ENCODE measurements at places on chromosomes 7 and 10. TPM values are rescaled to one million over a fixed set of nuclear protein-coding genes. Genes with fewer than 3 reads are reported as not detected.

The TNS3 gene
- not detected for polyA plus RNA-seq

GRCh38 chr7:157682064-157682945 is 345.5 kb downstream of the DNAJB6 start:
- no peaks in the 10 kb centered on the region for H3K4me1 ChIP-seq
- H3K27ac ChIP-seq: no peak overlapping the region
- peaks cover 25% of the 10 kb centered on the region for H3K27me3 ChIP-seq
- H3K36me3 ChIP-seq: no peaks in the 10 kb centered on the region

DNA sequence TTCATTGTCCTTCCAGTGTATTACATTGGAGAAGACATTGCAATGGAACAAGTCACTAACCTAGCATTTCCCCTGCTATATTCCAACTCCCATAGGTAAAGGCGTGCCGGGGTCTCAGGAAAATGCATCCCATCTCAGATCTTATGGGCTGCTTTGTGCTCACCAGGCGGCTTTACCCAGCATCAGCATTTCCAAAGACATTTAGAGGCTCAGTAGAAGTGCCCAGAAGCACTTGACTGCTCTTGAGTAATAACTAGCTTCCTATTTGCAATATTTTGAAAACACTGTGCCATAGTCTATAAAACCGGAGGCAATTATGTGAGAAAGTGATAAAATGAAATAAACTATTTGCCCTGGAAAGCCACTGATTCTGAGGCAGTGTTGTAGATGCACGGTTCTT is 415.0 kb upstream of the NPVF start:
- H3K4me1 ChIP-seq: no peaks in the 10 kb centered on the region
- DNase-seq: no peak
- H3K27me3 ChIP-seq: no peaks in the 10 kb centered on the region
- no peaks in the 10 kb centered on the region for H3K36me3 ChIP-seq
- H3K27ac ChIP-seq: no peak overlapping the region

The CNNM1 gene
- polyA plus RNA-seq: not detected

The TEX36 gene
- not detected for polyA plus RNA-seq

GRCh38 chr7:155490697-155491628 is 33.0 kb downstream of the EN2 start:
- H3K27ac ChIP-seq: peak overlapping the region; percentile 91
- peak overlapping the region; percentile 91 for H3K4me3 ChIP-seq
- DNase-seq: peak; percentile 51
- peaks cover 24% of the 10 kb centered on the region for H3K4me1 ChIP-seq

GRCh38 chr7:95276114-95276513 is 48.2 kb downstream of the PON1 start:
- H3K4me3 ChIP-seq: no peak overlapping the region
- H3K27me3 ChIP-seq: no peaks in the 10 kb centered on the region
- no peaks in the 10 kb centered on the region for H3K4me1 ChIP-seq
- H3K27ac ChIP-seq: no peak overlapping the region
- DNase-seq: no peak

DNA sequence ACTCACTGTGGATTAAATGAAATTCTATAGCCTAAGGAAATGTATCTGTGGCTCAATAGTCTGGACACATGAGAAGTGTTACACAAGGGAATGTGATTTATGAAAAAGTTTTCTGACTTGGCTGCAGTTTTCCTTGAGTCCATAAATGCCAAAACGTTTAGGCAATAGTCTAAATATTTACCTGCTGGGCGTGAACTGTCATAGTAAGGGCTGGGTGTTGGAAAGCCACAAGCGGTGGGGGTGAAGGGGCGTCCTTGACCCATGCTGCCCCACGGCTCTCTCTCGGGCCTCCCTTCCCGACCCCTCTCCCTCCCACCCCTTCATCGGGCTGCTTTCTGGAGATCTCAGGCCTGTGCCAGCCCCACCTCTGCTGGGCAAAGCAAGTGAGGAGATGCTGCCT is 223.7 kb downstream of the BUB3 start:
- no peak for DNase-seq
- no peak overlapping the region for H3K27ac ChIP-seq
- peaks cover 2% of the 10 kb centered on the region for H3K27me3 ChIP-seq

The DPP6 gene
- not detected for polyA plus RNA-seq

DNA sequence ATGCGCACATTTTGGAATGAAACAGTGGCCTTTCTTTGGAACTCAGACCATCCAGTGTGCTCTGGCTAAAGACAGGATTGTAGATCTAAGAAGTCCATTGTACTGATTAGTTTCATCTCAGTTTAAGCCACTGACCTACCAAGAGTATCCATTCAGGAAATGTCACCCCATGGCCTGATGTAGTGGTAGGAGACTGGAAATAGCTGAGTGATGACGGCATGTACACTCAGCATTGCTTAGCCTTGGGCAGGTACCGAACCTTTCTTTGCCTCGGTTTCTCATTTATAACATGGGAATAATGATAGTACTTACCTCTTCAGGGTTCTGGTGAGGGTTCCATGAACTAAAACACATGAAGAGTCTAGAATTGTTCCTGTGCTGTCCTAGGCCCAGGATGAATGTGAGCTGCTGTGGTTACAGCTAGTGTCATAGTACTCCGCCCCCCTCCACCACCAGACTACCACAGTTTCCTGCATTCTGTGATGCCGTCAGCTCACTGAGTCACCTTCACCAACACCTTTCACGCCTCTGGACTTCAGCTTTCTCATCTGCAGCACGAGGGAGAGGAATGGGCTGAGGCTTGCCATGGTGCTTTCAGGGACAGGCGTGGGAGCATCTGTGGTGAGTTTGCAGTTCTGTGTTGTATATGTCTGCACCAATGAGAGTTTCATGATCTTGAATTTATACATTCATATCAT is 484.0 kb upstream of the GALNT17 start:
- peaks cover 7% of the 10 kb centered on the region for H3K36me3 ChIP-seq
- peaks cover 17% of the 10 kb centered on the region for H3K27me3 ChIP-seq
- H3K4me1 ChIP-seq: peaks cover 52% of the 10 kb centered on the region
- peak; percentile 97 for DNase-seq

The LRIT1 gene
- polyA plus RNA-seq: not detected

The HACD1 gene
- 5.3 TPM for polyA plus RNA-seq

DNA sequence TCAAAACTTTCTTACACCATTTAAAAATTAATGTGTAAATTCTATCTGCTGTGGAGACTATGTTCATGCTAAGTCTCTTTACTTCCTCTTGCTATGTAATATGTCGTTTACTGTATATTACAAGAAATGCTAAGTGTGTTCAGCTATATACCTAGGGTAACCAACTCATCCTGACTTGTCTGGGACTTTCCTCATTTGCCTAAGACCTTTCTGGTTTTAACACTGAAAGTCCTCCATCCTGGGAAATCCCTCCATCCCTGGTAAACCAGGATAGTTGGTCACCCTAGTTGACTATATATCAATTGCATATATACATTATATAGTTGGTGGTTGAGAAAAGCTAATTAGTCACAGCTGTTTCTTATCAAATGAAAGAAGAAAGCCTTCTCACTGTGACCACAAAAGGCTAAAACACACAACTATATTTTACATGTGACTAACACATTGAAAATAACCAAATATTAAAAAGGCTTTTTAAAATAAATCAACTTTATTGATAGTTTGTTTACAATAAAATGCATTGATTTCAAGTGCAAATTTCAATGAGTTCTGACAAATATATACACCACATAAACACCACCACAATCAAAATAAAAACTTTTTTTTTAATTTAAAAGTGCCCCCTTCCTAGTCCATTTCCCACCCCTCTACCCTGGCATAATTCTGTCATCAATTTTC is 167.7 kb upstream of the INHBA start:
- no peaks in the 10 kb centered on the region for H3K27me3 ChIP-seq
- H3K36me3 ChIP-seq: no peaks in the 10 kb centered on the region
- H3K27ac ChIP-seq: no peak overlapping the region
- DNase-seq: no peak

The PCGF5 gene
- polyA plus RNA-seq: 53.5 TPM

The CYP3A7 gene
- polyA plus RNA-seq: not detected

DNA sequence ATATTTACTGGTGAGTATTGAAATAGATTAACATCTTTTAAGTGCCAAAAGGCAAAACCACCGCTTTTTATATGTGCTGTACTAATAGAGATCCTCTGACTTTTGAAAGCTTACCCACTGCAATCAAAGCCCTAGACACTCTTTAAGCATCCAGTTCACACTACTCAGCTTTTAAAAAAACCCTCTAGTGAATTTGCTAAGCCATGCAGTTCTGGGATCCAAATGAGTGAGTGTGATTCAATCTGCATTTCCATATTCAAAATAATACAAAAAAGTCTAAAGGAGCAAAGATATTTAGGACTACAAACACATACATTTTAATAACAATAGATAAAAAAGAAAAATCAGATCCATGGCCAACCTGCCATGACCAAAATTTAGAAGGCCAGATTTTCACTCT is 288.2 kb downstream of the MAGI2 start:
- H3K27ac ChIP-seq: no peak overlapping the region
- no peaks in the 10 kb centered on the region for H3K4me1 ChIP-seq
- no peak for DNase-seq
- no peaks in the 10 kb centered on the region for H3K36me3 ChIP-seq
- peaks cover 2% of the 10 kb centered on the region for H3K27me3 ChIP-seq

The BAMBI gene
- polyA plus RNA-seq: 0.23 TPM

DNA sequence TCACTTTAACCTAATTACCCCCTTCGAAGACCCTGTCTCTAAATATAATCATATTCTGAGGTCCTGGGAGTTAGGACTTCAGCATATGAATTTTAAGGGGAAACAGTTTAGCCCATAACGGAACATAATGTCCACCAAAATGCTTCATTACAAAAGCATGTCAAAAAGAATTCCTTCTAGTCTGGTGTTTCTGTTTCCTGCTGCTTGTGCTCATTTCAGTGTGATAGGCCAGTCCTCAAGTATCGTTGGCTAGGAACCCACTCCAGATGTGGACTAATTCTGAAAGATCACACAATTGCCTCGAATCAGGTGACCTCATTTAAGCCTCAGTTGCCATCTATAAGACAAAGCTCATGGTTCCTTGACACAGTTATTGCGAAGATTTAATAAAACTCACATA is 29.6 kb downstream of the INPP5F start:
- peaks cover 4% of the 10 kb centered on the region for H3K36me3 ChIP-seq
- no peak overlapping the region for H3K4me3 ChIP-seq
- no peak overlapping the region for H3K27ac ChIP-seq
- H3K4me1 ChIP-seq: peaks cover 8% of the 10 kb centered on the region
- H3K27me3 ChIP-seq: no peaks in the 10 kb centered on the region

DNA sequence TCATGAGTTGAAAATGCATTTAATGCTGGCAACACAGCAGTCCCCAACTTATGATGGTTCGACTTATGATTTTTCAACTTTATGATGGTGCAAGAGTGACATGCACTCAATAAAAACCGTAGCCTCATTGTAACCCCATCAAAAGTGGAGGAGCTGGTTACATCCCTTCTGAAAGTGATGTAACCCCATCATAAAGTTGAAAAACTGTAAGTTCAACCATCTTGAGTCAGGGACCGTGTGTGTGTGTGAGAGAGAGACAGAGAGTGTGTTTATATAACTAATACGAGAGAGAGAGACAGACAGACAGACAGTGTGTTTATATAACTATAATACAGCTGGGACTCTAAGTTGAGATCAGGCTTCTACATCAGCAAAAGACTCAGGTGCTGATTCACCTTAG is 21.0 kb downstream of the ANXA11 start:
- no peaks in the 10 kb centered on the region for H3K36me3 ChIP-seq
- H3K27me3 ChIP-seq: no peaks in the 10 kb centered on the region
- H3K4me1 ChIP-seq: peaks cover 100% of the 10 kb centered on the region

The AFAP1L2 gene
- polyA plus RNA-seq: 2.0 TPM

The MRC1 gene
- not detected for polyA plus RNA-seq

GRCh38 chr7:84123965-84124547 is 70.5 kb downstream of the SEMA3A start:
- no peaks in the 10 kb centered on the region for H3K36me3 ChIP-seq
- H3K4me3 ChIP-seq: no peak overlapping the region
- H3K27ac ChIP-seq: no peak overlapping the region
- no peak for DNase-seq
- no peaks in the 10 kb centered on the region for H3K4me1 ChIP-seq
- peaks cover 2% of the 10 kb centered on the region for H3K27me3 ChIP-seq

DNA sequence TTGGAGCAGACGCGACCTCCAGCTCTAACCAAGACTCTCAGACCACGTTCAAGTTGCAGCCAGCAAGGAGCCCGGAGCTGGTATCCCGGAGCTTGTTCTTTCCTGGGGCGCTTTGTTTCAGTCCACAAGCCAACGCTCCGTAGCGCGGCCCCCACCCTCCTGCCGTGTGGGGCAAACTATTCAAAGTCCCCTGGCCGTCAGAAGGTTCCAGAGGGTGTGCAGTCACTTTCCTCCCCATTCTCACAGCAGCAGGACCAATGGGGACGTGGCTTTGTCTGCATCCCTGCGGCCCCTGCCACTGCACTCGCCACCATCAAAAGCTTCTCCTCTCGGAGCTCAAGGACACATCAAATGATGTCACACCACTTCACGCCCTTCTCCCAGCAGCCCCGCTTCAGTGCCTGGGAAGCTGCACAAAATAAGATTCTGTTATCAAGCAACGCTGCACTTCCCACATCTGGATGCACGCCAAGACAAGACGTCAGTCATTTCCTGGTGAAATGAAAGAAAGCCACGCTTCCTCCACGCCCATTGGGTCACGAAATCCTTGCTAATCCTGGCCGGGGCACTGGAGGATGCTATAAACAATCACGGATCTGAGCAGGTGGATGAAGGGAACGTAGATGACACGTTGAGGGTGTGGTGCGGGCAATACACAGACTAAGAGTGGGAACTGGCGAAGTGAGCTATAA is 348.2 kb downstream of the PTPRN2 start:
- H3K27me3 ChIP-seq: peaks cover 2% of the 10 kb centered on the region
- no peaks in the 10 kb centered on the region for H3K36me3 ChIP-seq

The TNPO3 gene
- polyA plus RNA-seq: 41.9 TPM

The NPFFR1 gene
- polyA plus RNA-seq: not detected

DNA sequence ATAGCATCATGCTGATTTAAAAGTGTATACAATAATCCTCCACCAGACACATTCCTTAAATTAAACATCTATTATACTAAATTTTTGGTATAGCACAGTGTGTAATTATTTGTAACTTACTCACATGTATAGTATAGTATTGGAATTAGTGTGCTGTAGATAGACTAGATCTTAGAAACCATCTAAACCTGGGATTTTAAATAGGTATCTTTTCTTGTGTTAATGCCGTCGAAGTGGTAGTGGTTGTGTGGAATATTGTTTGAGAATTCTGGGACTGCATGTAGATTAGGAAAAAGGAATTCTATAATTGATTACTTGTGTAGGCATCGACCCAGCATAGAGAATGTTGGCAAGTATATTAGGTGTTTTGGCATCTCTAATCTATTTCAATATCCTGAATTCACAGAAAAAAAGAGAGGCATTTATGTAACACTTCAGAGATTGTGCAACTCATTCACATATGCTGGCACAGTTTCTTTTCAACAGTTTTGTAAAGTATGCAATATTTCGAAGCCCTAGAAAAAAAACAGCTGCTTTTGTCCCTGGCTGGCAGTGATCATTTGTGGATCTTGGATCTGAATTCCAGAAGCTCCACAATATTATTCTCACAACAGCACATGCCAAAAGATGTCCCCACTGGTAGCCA is 145.5 kb upstream of the AGR3 start:
- peaks cover 58% of the 10 kb centered on the region for H3K4me1 ChIP-seq
- no peak overlapping the region for H3K4me3 ChIP-seq
- no peak for DNase-seq

GRCh38 chr10:86878983-86879713 is 78.3 kb downstream of the MMRN2 start:
- H3K36me3 ChIP-seq: peaks cover 3% of the 10 kb centered on the region
- DNase-seq: peak; percentile 46

- peaks cover 13% of the 10 kb centered on the region for H3K36me3 ChIP-seq
- H3K4me3 ChIP-seq: no peak overlapping the region
- no peak overlapping the region for H3K27ac ChIP-seq
- DNase-seq: no peak
- H3K4me1 ChIP-seq: peaks cover 7% of the 10 kb centered on the region
Measured at GRCh38 chr7:148793590-148793989, 90.5 kb downstream of the EZH2 start.

- H3K4me1 ChIP-seq: peaks cover 35% of the 10 kb centered on the region
- H3K36me3 ChIP-seq: peaks cover 8% of the 10 kb centered on the region
- peak overlapping the region; percentile 95 for H3K4me3 ChIP-seq
- H3K27me3 ChIP-seq: no peaks in the 10 kb centered on the region
Measured at GRCh38 chr10:5888843-5889623, 660 bp downstream of the ANKRD16 start.
